ENCODE measurements at places on chromosomes 13 and 19. TPM values are rescaled to one million over a fixed set of nuclear protein-coding genes. Genes with fewer than 3 reads are reported as not detected.

The ZNF729 gene
- not detected for total RNA-seq

The ZNF665 gene
- not detected for total RNA-seq

The ZMYM2 gene
- total RNA-seq, result 91.1 TPM

The NPAS1 gene
- total RNA-seq, result 0.79 TPM

The SEMA6B gene
- total RNA-seq, result 4.1 TPM

The TBXA2R gene
- 0.79 TPM for total RNA-seq
